NCI-H1417 treated with DMSO at 0.1 percent for 48 hours (cell line): ENCODE measurements at places on chromosomes 12 and 14.

GRCh38 chr14:100669011-100669412 is 57.7 kb upstream of the DLK1 start:
- no peak for DNase-seq

- no peak for DNase-seq
These were observed 513 bp downstream of the BCAT1 start for GRCh38 chr12:24948420-24948756.

GRCh38 chr12:5567016-5567725 is 135.3 kb downstream of the NTF3 start:
- peak; percentile 11 for DNase-seq

DNA sequence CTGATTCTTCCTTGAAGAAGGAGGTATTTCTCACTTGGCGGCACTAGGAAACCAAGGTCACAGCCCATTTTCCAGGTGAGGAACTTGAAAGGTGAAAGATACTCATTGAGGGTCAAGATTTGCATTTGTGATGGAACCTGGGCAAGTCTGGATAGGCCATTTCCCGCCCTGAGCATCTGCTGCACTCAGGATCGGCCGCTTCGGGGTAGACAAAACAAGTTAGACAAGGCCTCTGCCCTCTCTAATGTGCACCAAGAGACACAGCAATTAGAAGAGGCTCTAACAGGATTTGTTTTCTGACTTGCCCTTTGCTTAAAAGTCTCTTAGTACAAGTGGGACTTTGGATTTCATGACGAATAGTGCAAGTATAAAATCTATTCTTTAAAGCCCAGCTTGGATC is 167.2 kb downstream of the KTN1 start:
- DNase-seq, result no peak

DNA sequence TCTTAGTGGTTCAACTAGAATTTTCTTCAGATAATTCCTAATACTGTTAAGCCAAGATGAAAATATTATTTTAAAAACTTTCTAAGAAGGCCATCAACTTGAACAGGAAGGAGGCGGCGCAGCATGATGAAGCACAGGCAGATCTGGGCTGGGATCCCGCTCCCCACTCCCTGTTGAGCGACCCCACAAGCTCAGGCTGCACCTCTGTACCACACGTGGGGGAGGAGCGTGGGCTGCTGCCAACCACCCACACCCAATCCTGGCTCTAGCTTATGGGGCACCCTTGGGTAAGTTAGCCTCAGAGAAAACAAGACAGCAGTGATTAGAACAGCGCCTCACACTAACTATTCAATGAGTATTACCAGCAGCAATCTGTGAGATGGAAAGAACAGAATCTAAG is 6.0 kb downstream of the MTERF2 start:
- DNase-seq, result no peak

DNA sequence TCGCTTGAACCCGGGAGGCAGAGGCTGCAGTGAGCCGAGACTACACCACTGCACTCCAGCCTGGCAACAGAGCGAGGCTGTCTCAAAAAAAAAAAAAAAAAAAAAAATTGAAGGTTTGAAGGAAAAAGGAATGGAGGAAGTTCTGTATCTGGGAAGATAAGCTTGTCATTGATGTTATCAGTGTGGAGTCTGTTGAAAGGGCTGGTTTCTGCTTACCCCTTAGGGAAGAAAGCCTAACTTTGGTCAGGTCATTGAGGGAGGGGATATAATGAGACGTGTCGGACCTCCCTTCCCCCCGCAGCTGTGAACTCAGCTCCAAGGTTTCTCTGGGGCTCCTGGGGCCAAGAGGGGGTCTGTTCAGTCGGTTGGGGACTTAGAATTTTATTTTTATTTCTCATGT is 16.4 kb downstream of the DAO start:
- no peak for DNase-seq

DNA sequence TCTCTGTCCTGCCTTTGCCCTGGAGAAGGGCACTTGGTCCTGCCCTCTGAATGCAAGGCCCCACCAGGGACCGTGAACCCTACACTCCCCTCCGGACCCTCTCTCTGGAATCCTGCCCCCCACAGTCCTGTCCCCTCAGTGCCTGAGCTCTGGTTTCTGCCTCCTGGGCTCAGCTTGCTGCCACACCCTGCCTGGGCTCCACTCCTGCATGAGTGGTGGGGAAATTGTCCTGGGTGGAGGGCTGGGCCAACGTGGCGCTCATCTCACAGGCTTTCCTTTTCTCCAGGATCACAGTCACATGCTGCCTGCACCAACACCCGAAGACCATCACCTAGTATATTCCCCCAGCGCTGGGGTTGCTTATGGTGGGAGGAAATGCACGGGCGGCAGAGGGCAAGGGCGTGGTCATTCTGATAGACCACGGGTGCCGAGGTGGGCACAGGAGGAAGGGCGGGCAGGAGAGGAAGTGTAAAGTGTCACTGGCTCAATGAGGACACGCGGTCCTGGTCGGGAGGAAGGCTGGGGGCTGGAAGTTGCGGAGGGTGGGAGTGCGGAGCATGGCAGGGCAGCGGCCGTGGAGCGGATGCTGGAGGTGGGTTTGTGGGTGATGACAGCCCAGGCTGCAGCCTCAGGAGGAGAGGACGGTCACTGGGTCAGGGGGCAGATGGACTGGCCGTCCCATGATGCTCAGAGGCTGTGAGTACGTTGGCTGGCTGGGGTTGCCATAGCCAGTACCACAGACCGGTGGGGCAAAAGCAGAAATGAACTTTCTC is 99.5 kb downstream of the KIF26A start:
- DNase-seq, result no peak

DNA sequence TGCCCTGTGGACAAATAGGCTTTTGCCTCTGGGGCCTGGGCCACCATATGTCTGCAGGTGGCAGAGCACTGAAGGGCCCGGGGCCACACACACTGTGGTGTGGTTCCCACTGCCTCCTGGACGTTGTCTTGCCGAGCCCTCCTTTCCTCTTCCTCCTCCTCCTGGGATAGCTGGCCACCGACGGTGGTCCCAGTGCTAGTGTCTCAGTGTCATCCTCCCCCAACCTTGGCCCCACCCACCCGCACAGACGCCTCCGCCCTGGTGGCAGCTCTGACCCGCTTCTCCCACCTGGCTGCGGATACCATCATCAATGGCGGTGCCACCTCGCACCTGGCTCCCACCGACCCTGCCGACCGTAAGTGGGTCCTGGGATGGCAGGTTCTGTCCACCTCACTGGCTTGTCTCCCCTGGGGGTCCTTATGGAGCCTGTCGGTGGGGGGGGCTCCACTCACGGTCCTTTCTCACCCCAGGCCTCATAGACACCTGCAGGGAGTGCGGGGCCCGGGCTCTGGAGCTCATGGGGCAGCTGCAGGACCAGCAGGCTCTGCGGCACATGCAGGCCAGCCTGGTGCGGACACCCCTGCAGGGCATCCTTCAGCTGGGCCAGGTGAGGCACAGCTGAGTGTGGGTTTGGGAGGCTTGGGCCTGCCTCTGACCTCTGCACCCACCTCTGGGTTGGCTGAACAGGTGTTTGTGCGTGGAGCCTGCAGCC is 23.5 kb downstream of the HIP1R start:
- no peak for DNase-seq

- DNase-seq, result no peak
These were observed 36.4 kb downstream of the TRAFD1 start for GRCh38 chr12:112161711-112162110.

DNA sequence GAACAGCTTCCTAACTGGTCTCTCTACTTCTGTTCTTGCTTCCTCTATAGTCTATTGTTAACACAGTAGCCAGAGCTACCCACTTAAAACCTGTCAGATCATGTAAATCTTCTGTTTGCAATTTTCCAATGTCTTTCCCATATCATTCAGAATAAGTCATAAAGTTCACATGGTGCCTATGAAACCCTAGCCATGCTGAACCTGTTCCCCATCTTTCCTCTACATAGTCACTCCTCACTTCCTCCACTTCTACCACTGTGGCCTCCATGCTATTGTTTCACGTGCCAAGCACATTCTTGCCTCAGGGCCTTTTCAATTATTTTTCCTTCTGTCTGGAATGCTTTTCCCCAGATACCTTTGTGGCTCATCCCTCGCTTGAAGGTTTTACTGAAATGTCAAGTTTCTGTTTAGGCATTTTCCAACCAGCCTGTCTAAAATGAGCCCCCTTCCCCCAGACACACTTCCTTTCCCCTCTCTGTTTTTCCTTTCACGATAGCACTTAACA is 132.1 kb downstream of the DYRK2 start:
- DNase-seq, result no peak

DNA sequence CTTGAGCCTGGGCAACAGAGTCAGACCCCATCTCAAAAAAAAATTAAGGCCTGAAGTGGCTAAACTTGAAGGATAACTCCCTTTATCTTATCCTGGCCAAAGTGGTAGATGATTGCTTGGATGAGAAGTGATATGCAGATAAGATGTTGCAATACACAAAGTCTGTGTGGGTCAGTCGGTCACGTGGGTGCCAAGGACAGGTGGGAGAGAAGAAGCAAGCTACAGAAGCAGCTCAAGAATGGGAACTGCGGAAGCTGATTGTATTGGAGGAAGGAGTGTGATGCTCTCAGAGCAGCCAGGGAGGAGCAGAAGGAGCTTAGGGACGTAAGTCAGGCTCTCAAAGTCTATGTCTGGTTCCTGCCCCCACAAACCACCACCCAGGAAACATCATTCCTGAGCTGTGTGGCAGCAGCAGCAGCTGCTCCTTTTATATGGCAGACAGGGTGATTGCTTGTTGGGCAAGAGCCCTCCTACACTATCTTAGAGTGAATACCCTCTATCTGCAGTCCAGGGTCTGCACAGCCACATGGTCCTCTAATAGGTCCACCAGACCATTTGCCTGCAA is 54.5 kb downstream of the ATP2A2 start:
- no peak for DNase-seq

DNA sequence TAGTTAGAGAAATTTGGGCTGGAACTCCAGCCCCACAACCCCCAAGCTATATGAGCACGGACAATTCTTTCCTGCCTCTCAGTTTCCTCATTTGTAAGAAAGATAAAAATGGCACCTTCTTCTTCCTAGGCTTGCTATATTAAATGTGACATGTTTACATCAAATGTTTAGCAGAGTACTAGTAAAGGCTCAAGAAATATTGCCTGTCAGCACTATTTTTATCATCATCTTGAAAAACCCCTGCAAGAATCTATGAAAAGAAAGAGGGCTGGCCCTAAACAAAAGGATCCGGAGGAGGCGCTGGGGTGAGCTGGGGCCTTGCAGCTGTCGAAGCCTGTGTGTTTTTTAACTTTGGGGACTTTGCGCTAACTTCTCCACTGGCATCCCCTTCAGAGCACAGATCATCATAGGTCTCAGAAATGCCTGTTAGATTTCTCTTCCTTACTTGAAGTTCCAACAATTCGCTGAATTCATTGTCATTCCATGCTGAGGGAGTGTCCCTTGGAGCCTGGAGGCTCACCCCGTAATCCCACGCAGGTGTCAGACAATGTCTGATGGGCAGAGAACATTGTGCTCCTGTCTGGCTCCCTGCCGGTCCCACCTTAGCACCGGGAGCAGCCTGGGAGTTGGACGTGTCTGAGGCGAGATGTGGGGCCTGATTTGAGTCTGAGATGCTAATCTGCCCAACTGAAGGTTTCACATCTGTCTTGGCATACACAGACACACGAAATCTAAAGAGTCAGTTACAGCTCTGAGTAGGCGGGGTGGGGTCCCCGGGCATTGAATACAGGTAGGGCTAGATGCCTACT is 206.8 kb downstream of the NUAK1 start:
- DNase-seq, result no peak

GRCh38 chr12:19200261-19200660 is 70.7 kb downstream of the PLEKHA5 start:
- no peak for DNase-seq

GRCh38 chr12:113088971-113089756 is 32.6 kb downstream of the DTX1 start:
- no peak for DNase-seq

DNA sequence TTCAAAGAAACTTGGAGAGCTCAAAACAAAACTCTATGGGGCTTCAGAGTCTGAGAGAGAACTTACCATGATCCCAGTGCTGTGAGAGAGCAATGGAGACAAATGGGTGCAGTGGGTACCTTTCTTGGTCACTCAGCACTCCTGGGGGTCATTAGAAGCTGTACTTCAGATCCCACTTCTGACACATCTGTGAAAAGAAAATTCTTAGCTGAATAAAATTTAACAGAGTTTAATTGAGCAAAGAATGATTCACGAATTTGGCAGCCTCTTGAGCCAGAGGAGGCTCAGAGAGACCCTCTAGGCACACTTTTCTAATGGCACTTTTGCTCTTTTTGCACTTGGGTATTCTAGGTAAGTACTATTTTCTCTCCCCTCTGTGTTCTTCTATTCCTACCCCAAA is 96.8 kb upstream of the SYT10 start:
- no peak for DNase-seq

DNA sequence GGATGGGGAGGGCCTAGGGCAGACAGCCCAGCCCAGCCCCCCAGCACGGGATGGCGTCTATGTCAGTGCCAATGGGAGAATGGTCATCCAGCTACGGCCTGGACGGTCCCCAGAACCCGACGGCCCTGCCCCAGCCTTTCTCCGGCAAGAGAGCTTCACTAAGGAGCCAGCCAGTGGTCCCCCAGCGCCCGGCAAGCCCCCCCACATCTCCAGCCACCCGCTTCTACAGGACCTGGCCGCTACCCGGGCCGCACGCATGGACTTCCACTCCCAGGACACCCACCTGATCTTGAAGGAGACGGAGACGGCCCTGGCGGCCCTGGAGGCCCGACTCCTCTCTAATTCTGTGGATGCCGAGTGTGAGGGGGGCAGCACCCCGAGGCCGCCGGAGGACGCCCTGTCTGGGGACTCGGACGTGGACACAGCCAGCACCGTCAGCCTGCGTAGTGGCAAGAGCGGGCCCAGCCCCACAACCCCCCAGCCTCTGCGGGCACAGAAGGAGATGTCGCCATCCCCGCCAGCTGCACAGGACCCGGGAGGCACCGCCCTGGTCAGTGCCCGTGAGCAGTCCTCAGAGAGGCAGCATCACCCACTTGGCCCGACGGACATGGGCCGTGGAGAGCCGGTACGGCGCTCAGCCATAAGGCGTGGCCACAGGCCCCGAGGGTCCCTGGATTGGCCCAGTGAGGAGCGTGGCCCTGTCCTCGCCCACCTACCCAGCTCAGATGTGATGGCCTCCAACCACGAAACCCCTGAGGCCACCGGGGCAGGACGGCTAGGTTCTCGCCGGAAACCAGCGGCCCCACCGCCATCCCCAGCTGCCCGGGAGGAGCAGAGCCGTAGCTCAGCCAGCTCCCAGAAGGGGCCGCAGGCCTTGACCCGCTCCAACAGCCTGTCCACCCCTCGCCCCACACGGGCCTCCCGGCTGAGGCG is 21.9 kb downstream of the CEP170B start:
- no peak for DNase-seq

GRCh38 chr12:131074221-131075083 is 120.7 kb downstream of the ADGRD1 start:
- DNase-seq, result no peak

DNA sequence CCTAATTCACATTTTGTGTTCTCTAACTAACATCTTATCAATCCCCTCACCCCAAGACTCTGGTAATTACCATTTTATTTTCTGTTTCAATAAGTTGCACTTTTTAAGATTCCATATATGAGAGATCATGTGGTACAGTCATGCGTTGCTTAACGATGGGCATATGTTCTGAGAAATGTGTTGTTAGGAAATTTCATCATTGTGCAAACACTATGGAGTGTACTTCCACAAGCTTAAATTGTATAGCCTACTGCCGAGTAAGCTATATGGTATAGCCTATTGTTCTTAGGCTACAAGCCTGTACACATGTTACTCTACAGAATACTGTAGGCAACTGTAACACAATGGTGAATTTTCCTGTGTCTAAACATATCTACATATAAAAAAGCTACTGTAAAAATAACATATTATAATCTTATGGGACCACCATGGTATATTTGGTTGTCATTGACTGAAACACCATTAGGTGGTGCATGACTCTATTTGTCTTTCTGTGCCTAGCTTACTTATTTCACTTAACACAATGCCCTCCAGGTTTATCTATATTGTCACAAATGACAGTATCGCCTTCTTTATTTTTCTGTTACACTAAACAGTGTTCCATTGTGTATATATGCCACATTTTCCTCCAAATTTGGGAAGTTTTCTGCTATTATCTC is 473.4 kb upstream of the LMO3 start:
- no peak for DNase-seq
